ENCODE measurements at places on chromosomes 13 and 19. TPM values are rescaled to one million over a fixed set of nuclear protein-coding genes. Genes with fewer than 3 reads are reported as not detected.

Gene SIGLEC14
- total RNA-seq: 0.81 TPM

Gene GTF2F1
- 95.0 TPM for total RNA-seq

Gene FUT2
- total RNA-seq: 2.4 TPM

Gene ZNF723
- total RNA-seq: not detected

Gene KIR3DL1
- not detected for total RNA-seq

Gene CACNG8
- total RNA-seq: not detected

Gene LILRB5
- total RNA-seq: 3.1 TPM

Gene LIM2
- not detected for total RNA-seq

Gene CPAMD8
- total RNA-seq: 7.9 TPM

Gene SIAH3
- not detected for total RNA-seq

Gene CGB7
- total RNA-seq: not detected

Gene POLR1G
- total RNA-seq: 6.5 TPM

Gene CEACAM4
- total RNA-seq: not detected

Gene IL12RB1
- 0.60 TPM for total RNA-seq

Gene KLF1
- total RNA-seq: 0.13 TPM

Gene KASH5
- total RNA-seq: not detected

Gene C1QTNF9
- 0.12 TPM for total RNA-seq

Gene ZNF134
- 22.9 TPM for total RNA-seq

Gene ZNF835
- 12.9 TPM for total RNA-seq

Gene ARID3A
- total RNA-seq: 2.7 TPM

Gene ZNF772
- total RNA-seq: 16.4 TPM

Gene YIF1B
- total RNA-seq: 17.5 TPM

Gene XRCC1
- 36.8 TPM for total RNA-seq

Gene SPTBN4
- 3.5 TPM for total RNA-seq

Gene SPRED3
- total RNA-seq: 0.57 TPM

Gene MATK
- 1.4 TPM for total RNA-seq

Gene KMT2B
- 38.4 TPM for total RNA-seq

Gene CADM4
- total RNA-seq: 15.3 TPM

Gene GRIN2D
- 0.25 TPM for total RNA-seq

Gene TTYH1
- 8.0 TPM for total RNA-seq

Gene CDC42EP5
- 16.7 TPM for total RNA-seq

Gene LINGO3
- total RNA-seq: not detected

Gene HSD11B1L
- 15.5 TPM for total RNA-seq

Gene ZNF229
- 3.9 TPM for total RNA-seq

Gene SHC2
- total RNA-seq: 25.1 TPM

Gene PEX11G
- total RNA-seq: 2.8 TPM

Gene SBSN
- not detected for total RNA-seq

Gene SIGLEC11
- 77.6 TPM for total RNA-seq

Gene LPAR6
- 12.0 TPM for total RNA-seq

Gene S1PR5
- total RNA-seq: 0.57 TPM

Gene APOC4
- total RNA-seq: not detected

Gene CYP2S1
- total RNA-seq: 2.0 TPM

Gene ALKBH7
- total RNA-seq: 72.0 TPM

Gene ZNF90
- 3.6 TPM for total RNA-seq

Gene POP4
- total RNA-seq: 32.9 TPM

Gene IRGC
- total RNA-seq: not detected

Gene ZNF567
- 9.0 TPM for total RNA-seq

Gene ZIC2
- total RNA-seq: not detected

Gene SLC6A16
- 4.6 TPM for total RNA-seq

Gene TUBA3C
- total RNA-seq: not detected

Gene ZNF266
- 20.4 TPM for total RNA-seq

Gene SLC17A7
- 0.17 TPM for total RNA-seq

All from ovary (tissue), 10 donors.